ENCODE measurements at places on chromosomes 6 and 20. TPM values are rescaled to one million over a fixed set of nuclear protein-coding genes. Genes with fewer than 3 reads are reported as not detected.

The GNRH2 gene
- total RNA-seq, result 0.59 TPM

The OR2J1 gene
- not detected for total RNA-seq

The NOP56 gene
- total RNA-seq, result 119 TPM

The SRSF6 gene
- 35.0 TPM for total RNA-seq

The CDH26 gene
- 0.09 TPM for total RNA-seq

The TSBP1 gene
- total RNA-seq, result not detected

The ANKRD66 gene
- total RNA-seq, result not detected

The PIM1 gene
- 21.7 TPM for total RNA-seq

The ZNF165 gene
- 0.30 TPM for total RNA-seq

The E2F3 gene
- total RNA-seq, result 7.1 TPM

The HSPA12B gene
- total RNA-seq, result not detected

The DLK2 gene
- total RNA-seq, result 0.30 TPM

The MCHR2 gene
- total RNA-seq, result not detected

The PARD6B gene
- total RNA-seq, result 0.59 TPM

The SMOC2 gene
- not detected for total RNA-seq

The PSORS1C2 gene
- total RNA-seq, result not detected

The FOXC1 gene
- 0.30 TPM for total RNA-seq

The TNFAIP3 gene
- total RNA-seq, result 85.5 TPM

The PRSS35 gene
- total RNA-seq, result 18.7 TPM

The HSF2 gene
- total RNA-seq, result 23.5 TPM

The SOBP gene
- 4.8 TPM for total RNA-seq

The TUBB2B gene
- 18.3 TPM for total RNA-seq
